WTC11 (cell line): ENCODE measurements at places on chromosomes 3 and 15. TPM values are rescaled to one million over a fixed set of nuclear protein-coding genes. Genes with fewer than 3 reads are reported as not detected.

Gene ONECUT1
- total RNA-seq, result 33.8 to 39.3 TPM (median 35.9 TPM) in 3 replicates

Gene SLC2A2
- total RNA-seq, result 0.16 TPM in 1 of 3 replicates, not detected in the others

Gene C3orf22
- total RNA-seq, result not detected in 3 replicates

Gene PRSS50
- total RNA-seq, result 0.70 to 1.4 TPM (median 1.2 TPM) in 3 replicates

Gene RASGRP1
- total RNA-seq, result 2.7 to 2.8 TPM (median 2.7 TPM) in 3 replicates

Gene DPP8
- total RNA-seq, result 24.0 to 31.9 TPM (median 26.4 TPM) in 3 replicates

Gene EFCC1
- 0.16 to 0.31 TPM (median 0.16 TPM) in 3 replicates for total RNA-seq
